ENCODE measurements at places on chromosomes 12 and 14. TPM values are rescaled to one million over a fixed set of nuclear protein-coding genes. Genes with fewer than 3 reads are reported as not detected.

Gene SERPINA5
- total RNA-seq, result not detected

Gene DBX2
- total RNA-seq, result not detected

Gene LUM
- 1,464 TPM for total RNA-seq

Gene OAS3
- 1.6 TPM for total RNA-seq

Gene NKX2-1
- total RNA-seq, result not detected

Gene TRIM9
- total RNA-seq, result 0.18 TPM

Gene RHOJ
- 3.4 TPM for total RNA-seq

Gene TNFRSF1A
- 112 TPM for total RNA-seq

Gene RTL1
- total RNA-seq, result not detected

Gene FSCB
- not detected for total RNA-seq

Gene LRTM2
- not detected for total RNA-seq

Gene TAS2R42
- total RNA-seq, result not detected

Gene KERA
- total RNA-seq, result not detected

Gene HELB
- total RNA-seq, result 2.6 TPM

Gene GALNT4
- 15.6 TPM for total RNA-seq

Gene OR6C2
- total RNA-seq, result not detected

Gene IFI27L1
- 17.7 TPM for total RNA-seq

Gene EPS8
- total RNA-seq, result 87.8 TPM

Gene BCAT1
- 136 TPM for total RNA-seq

Gene OAS1
- 0.28 TPM for total RNA-seq

Gene TAS2R46
- total RNA-seq, result 1.8 TPM

Gene PIWIL1
- not detected for total RNA-seq

Gene MYL2
- not detected for total RNA-seq

Gene PUS7L
- 16.8 TPM for total RNA-seq

Gene GOLGA3
- total RNA-seq, result 185 TPM

Gene KRT6C
- total RNA-seq, result not detected

Gene CMA1
- total RNA-seq, result not detected

Gene FUT8
- total RNA-seq, result 137 TPM

Gene CARMIL3
- total RNA-seq, result under 0.01 TPM

Gene CSAD
- 7.3 TPM for total RNA-seq

Gene NRIP2
- total RNA-seq, result not detected

Gene TSPAN19
- not detected for total RNA-seq

Gene PLEKHD1
- under 0.01 TPM for total RNA-seq
